ENCODE measurements at places on chromosomes 11 and 22.

DNA sequence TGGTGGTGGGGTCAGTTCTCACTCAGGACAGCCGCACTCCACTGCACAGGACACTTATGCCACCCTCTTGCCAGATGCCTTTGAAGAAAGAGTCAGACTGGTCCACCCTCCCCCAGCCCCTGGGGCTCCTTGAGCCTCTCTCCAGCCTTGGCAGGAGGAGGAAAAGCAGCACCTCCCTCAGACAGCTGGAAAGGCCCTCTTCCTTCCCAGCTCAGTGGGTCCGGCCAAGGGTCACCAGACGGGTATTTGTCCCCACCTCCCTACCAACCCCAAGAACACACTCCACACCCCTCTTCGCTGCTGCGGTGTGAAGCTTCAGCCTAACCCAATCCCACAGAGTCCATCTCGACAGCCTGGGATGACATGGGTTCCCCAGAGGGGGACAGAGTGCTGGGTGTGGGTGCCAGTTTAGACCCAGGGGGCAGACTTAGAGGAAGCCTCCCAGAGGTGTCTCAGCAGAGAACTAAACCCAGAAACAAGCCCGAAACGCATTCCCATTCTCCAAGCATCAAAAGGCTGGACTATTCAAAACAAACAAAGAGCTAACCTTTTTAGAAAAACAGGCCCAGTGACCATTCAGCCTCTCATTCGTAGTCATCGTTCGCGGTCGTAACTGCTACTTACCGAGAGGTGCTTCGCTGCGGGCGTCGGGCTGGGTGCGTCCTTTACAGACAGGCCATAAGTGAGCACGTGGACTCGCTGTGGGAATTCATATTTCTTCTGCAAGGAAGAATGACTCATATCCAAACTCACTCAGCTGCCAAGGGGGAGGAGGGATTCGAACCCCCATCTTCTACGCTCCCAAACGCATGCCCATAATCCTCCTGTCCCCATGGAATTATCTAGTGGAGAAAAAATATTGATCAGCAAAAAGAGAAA is 57.5 kb upstream of the ANO1 start:
- no peak for DNase-seq

DNA sequence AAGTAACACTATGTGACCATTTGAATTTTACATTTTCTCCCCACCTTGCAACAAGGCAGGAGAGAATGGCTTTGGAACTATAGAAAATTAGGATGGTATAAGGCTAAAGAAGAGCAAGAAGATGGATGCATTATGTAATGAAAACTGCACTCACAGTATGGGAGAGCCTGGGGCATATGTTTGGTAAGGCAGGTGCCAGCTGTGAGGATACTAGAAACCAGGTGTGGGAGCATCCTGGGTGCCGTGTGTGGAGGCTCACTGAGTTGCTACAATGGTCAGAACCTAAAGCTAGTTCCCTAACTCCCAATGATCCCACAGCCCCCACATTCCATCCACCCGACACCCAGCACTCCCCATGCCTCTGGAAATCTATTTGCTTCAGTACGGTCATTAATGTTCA is 42.9 kb downstream of the UBASH3B start:
- no peak for DNase-seq

- DNase-seq, result peak; percentile 33
These were observed 94.0 kb upstream of the APOA1 start for GRCh38 chr11:116931206-116931953.

DNA sequence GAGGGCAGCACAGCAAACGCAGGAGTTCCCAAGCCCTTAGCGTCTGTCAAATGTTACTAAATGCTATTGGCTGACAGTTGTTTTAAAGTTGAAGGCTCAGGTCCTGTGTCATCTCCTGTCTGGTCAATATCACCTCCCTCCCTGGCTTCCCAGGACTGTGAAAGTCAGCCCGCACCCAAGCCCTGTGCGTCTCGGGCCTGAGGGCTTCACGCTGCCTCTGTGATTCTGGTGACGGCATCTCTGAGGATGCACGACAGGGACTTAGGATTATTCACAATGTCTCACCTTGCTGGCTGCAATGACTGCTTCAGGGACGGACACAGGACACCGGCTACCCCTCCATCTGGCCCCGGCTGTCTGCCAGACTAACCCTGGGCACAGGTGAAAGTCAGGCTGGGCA is 415.3 kb downstream of the CTTN start:
- no peak for DNase-seq

GRCh38 chr11:96199563-96200025 is 143.4 kb downstream of the MAML2 start:
- DNase-seq, result peak; percentile 82

DNA sequence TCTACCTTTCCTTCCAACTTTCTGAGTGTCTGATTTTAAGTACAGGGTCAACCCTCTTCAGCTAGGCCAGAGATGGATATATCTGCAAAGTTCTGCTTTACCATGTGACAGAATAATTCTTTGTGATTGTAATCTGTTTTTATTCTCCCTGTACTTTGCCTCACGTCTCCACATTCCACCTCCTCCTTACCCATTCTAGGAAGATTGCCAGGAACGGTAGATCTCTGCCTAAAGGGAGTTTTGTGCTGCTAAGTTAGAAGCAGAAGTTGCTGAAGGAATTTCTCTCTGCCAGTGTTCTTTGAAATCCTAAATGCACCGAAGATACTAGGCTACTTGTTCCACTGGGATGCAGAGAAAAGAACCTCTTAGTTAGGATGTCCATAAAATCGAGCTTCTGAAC is 20.7 kb upstream of the FAM181B start:
- no peak for DNase-seq
